Peyer's patch (tissue), 4 donors: ENCODE measurements at places on chromosomes 12 and 14.
A peak's percentile ranks its signal among the peaks of the same experiment; 100 is the strongest.

GRCh38 chr12:56571121-56571520, 49.5 kb downstream of the RBMS2 start:
- DNase-seq = no peak

DNA sequence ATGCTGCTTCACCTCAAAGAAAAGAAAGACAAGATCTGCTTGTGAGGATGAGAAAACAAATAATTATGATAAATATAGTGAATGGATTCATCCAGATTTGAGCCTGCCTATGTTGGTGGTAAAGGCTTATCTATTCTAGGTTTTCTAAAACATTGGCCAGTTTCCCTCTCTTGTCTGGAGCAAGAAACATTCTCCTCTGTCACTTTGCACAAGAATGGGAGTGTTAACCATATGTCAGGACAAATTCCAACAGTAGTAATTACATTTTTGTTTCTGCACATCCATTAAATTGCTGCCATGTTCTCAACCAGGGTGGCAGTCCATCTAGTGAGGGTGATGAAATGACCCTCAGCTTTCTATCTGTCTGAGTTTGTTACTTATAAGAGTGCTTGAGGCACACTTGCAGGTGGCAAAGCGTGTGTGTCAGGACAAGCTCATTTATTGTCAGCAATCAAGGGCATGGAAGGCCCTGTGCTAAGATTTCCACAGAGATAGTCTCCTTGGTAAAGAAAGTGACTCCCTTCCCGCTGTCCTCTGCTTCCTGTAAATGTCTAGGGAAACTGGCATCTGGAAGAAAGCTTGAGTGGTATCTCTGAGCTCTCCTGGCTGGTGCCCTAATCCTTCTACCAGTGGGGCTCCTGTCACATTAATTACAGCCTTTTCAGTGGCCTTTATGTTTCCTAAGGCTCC, 502.1 kb upstream of the FLRT2 start:
- no peak for DNase-seq

DNA sequence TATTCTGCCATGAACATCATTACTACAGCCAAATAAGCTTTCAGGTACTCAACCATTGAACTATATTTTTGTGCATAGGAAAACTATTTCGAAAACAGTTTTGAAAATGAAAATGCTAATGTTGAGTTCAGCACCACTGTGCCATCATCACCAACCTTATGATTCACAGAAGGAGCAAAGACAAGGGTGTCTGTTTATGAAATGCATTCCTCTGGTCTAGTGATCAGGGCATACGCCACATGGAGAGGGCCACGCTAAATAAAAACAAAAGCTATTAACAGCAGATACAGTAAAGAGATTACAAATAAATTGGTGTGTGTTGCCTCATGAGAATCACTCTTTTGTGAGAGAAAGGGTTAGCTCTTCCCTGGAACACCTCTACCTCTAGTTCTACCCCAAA, 43.2 kb upstream of the BMAL2 start:
- DNase-seq = no peak

GRCh38 chr12:1607940-1608712, 13.7 kb upstream of the FBXL14 start:
- DNase-seq = no peak

DNA sequence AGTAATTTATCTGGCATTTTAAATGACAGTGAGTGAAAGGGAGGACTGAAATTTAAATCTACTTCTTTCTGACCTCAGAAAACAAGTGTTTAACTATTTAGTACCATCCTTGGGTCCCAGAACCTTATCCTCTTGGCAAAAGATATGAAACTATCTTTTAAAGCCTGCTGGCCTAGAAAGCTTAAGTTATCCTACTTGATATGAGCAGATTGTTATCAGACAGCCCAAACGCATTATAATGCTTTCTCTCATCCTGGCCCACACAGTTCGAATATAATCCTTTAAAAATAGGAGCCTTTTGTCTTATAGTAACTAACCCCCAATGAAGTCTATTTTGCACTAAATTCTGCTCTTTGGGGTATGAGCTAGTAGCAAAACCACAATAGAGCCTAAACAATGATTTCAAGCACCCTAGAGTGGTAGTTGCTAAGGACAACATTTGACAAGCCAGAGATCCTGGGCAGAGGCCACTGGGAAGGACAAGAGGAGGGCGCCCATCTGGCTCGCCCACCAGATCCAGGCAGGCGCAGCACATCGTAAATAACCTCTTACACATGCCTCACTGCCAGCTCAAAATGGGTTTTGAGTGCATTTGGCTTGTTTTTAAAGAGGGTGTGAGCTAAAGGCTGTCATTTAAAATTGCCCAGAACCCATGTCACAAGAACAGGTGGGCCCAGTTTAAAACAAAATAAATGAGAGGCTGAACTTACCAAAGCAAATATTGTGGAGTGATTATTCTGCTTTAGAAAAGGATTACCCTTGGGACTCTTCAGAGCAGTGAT, 37.7 kb upstream of the CRY1 start:
- DNase-seq = no peak

DNA sequence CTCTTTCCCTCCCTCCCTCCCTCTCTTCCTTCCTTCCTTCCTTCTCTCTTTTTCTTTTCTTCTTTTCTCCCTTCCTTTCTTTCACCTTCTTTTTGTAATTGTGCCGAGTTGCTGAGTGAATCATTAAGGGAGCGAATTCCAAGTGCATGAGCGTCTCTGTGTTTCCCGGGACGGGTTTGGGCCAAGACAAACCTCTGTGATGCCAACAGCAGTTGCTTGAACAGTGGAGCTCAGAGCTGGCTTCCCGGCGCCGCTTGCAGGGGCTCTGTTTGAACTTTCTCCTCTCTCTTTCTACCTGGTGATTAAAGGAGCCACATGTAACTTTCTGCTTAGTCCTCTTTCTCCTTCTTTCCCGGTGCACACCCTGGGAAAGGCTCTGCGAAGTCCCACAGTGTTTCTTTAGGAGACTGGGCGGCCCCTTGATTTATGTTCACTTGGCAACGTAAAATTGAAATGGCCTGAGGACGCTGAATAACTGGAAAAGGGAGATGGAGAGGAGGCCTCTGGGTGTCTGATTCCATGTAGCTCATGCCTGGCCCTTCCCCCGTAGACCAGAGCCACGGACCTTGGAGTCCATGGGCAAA, 33.7 kb upstream of the MAP1LC3B2 start:
- DNase-seq = peak; percentile 59

- no peak for DNase-seq
These were observed 13.9 kb upstream of the DNAH10 start for GRCh38 chr12:123748161-123748560.

DNA sequence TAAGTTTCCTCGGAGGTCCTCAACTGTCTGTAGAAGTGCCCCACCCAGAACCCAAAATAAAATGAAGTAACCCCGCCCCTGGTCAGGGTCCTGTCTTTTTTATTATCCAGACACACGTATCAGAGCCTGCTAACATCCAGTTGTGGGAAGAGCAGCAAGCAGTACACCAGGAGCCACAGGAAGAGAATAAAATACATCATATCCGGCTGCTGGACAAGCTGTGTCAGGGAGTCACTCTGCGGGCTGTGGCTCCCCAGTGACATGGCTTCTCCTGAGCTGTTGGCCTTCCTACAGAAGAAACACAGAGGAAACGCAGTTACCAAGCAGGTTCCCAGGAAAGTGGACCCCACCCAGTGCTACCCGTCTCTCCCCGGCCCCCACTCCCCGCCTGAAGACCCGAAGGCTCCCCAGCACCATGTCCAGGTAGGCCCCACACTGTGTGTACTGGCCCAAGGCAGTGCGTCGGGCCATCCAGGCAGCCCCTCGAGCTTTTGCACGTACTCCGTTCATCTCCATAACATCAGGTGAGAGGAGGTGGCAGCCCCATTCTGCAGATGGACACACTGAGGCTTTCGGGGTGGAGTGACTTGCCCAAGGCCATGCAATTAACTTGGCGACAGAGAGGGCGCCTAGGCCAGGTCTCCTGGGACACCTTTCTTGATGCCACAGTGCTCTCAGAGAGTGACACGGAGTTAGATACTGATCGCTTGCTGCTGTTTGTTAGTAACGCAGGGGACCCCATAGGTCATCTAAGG, 34.3 kb upstream of the DICER1 start:
- DNase-seq = no peak

- DNase-seq = no peak
These were observed 111.1 kb upstream of the OVCH1 start for GRCh38 chr12:29608581-29608980.

DNA sequence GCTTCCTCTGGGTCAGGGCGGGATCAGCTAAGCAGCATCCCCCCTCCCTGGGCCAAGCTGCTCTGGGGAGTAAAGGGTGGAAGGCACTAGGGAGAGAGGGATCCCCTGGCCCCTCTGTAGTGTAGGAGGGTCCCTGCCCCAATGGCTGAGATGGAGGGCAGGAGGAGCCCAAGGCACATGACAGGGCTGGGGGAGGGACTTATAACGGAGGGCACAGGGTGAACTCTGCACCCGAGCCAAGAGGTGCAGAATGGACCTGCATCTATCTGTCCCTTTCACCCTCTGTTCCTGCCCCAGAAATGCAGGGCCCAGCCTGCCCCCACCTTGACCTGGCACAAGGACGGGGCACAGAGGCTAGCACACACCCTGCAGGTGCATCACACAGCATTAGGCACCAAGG, 3.8 kb upstream of the ITGB7 start:
- DNase-seq = no peak

GRCh38 chr14:57746563-57746962, 119.3 kb downstream of the SLC35F4 start:
- no peak for DNase-seq

- no peak for DNase-seq
These were observed 54.8 kb downstream of the PPHLN1 start for GRCh38 chr12:42380733-42381132.

- DNase-seq = no peak
These were observed 161.5 kb downstream of the RPS29 start for GRCh38 chr14:49424436-49425331.

- DNase-seq = no peak
These were observed 170.7 kb upstream of the KITLG start for GRCh38 chr12:88750867-88751543.

- DNase-seq = no peak
These were observed 441.1 kb downstream of the DPF3 start for GRCh38 chr14:72452774-72453173.

- DNase-seq = peak; percentile 74
These were observed 12.9 kb downstream of the NYNRIN start for GRCh38 chr14:24411443-24412389.

DNA sequence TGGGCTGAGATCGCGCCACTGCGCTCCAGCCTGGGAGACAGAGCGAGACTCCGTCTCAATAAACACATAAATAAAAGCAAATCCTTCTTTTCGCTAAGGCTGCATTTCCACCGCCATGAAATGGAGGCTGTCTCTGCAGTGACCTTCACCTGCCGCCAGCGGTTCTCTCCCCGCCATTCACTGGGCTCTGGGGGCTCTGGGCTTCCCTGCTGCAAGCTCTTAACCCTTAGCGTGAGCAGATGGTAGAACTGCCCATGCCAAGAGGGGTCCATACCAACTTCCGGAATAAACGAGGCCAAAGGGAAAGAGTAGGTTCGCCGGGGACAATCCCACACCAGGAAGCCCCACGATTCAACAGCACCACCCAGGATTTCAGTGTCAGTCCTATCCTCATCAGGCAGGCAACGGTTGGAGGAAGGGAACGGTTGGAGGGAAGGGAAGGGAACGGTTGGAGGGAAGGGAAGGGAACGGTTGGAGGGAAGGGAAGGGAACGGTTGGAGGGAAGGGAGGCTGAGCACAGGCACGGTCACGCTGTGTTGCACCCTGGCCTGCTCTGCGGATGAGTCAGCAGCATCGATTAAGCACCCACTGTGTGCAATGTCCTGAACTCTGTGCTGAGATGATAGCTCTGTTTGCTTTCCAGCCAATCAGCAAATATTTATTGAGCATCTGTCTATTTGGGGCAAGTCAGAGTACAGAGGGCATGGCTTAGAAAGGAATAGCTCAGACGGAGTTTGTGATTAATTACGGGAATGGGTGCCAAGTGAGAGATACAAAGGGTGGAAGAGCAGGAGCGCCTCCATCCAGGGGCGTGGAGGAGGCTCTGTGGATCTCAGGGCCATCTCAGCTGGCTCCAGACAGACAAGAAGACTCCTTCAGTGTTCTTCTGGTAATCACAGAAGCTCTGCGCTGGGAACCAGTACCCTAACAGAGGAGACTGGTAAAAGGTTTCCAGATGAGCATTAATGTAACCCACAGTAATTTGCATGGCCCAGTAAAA, 77.9 kb downstream of the NINJ2 start:
- peak; percentile 28 for DNase-seq

GRCh38 chr12:131923260-131923659, 5.8 kb upstream of the PUS1 start:
- DNase-seq = peak; percentile 82

DNA sequence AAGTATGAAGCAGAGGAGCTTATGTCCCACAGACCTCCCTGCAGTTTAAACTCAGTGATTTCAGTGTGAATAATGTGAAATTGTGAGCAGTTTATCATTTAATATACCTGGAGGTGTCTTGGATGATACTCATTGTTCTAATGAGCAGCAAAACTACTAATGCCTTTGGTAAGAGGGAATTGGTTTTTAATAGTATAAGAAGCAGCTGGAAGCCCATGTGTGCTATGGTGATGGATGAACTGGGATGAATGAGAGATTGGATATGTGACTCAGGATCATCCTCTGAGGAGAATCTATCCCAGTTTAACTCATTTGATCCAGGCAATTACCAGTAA, 7.1 kb upstream of the CCDC184 start:
- DNase-seq = no peak

GRCh38 chr12:123280971-123281370, 9.3 kb upstream of the CDK2AP1 start:
- no peak for DNase-seq

DNA sequence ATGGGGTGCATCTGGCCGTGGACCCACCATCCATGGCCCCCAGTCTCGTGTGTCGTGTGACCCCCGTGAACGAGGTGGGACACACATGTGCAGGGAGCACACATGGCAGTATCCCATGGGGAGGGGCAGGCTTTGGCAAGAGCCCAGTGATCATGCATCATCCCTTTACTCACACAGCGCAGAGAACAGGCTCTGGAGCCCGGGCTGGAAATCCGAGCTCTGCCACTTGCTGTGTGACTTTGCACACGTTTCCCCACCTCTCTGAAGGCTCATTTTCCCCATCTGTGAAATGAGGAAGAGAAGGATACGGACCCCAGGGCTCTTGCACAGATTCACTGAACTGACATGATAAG, 119.9 kb downstream of the PHETA1 start:
- no peak for DNase-seq

- DNase-seq = no peak
These were observed 37.0 kb downstream of the ANAPC7 start for GRCh38 chr12:110366321-110367142.

- no peak for DNase-seq
These were observed 50.0 kb downstream of the SPRING1 start for GRCh38 chr12:116687888-116688287.

DNA sequence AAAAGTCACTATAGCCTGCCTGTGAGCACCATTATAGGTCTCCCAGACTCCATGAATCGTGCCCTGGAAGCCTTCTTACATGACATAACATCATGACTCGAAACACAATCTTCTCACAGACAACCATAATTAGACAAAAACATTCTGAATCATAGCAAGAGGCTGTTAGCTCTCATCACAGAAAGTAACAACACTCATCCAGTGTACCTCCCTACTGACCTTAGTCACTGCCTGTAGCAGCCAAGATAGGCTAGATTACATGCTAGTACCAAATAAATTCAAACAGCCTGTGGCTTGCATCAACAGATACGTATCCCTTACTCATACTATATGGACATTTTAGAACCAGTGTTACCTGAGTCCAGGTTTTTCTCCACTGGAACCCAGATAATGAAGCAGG, 663.8 kb upstream of the FOXG1 start:
- no peak for DNase-seq
